ENCODE measurements at places on chromosomes 16 and 17.

GRCh38 chr17:58560511-58560910 is 46.1 kb upstream of the MTMR4 start:
- no peak for DNase-seq

GRCh38 chr17:28972437-28972836 is 21.1 kb upstream of the PHF12 start:
- DNase-seq: no peak

GRCh38 chr17:42886283-42887176 is 14.1 kb upstream of the G6PC1 start:
- DNase-seq: no peak

DNA sequence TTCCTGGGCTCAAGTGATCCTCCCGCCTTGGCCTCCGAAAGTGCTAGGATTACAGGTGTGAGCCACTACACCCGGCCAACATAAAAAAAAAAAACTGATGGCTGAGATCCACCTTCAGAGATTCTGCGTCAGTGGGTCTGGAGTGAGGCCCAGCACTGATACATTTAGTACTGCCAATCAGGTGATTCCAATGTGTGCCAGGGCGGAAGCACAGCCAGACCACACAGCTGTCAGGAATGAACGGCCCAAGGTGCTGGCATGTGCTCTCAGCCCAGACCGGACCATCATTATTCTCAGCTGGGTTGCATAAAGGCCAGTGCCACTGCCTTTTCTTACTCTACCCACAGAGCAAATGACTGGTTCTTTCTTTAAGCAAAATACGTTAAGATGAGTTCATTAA is 1.2 kb upstream of the BCO1 start:
- DNase-seq: no peak

GRCh38 chr16:59058250-59058649 is 324.1 kb upstream of the GOT2 start:
- DNase-seq: no peak

DNA sequence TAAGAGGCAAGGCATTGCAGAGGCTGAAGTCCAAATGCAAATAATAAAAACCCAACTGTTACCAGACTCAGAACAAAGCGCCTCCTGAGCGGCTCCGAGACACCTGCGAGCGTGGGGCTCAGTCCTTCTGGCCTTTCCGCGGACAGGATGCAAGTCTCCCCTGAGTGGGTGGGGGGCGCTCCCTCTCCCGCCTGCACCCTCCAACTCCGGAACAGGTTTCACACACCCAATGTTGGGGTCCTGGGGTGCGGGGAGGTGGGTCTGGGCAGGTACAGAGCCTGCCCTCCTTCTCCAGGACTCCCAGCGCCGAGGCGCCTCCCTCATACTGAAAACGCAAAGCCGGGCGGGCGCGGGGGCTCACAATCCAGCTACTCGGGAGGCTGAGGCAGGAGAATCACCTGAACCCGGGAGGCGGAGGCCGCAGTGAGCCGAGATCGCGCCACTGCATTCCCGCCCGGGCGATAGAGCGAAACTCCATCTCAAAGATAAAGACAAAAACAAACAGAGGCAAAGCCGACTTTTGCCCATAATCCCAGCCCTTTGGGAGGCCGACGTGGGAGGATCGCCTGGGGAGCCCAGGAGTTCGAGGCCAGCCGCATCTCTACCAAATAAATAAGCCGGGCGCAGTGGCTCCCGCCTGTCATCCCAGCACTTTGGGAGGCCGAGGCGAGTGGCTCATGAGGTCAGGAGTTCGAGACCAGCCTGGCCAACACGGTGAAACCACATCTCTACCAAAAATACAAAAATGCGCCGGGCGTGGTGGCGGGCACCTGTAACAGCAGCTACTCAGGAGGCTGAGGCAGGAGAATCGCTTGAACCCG is 893 bp downstream of the GINS2 start:
- DNase-seq: no peak

DNA sequence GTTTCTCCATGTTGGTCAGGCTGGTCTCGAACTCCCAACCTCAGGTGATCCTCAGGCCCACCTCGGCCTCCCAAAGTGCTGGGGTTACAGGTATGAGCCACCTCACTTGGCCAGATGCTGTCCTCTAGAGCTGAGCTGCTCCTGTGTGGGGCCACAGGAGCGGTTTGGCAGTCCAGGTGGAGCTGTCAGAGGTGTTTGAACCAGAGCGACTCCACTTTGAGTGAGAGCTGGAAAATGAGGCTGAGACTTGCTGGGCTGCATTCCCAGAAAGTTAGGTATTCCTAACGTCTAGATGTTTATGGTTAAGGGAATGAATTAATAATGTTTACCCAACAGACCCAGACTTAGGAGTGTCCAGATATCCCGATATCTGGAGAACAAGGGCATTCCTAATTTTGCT is 16.8 kb upstream of the PSMD7 start:
- no peak for DNase-seq

DNA sequence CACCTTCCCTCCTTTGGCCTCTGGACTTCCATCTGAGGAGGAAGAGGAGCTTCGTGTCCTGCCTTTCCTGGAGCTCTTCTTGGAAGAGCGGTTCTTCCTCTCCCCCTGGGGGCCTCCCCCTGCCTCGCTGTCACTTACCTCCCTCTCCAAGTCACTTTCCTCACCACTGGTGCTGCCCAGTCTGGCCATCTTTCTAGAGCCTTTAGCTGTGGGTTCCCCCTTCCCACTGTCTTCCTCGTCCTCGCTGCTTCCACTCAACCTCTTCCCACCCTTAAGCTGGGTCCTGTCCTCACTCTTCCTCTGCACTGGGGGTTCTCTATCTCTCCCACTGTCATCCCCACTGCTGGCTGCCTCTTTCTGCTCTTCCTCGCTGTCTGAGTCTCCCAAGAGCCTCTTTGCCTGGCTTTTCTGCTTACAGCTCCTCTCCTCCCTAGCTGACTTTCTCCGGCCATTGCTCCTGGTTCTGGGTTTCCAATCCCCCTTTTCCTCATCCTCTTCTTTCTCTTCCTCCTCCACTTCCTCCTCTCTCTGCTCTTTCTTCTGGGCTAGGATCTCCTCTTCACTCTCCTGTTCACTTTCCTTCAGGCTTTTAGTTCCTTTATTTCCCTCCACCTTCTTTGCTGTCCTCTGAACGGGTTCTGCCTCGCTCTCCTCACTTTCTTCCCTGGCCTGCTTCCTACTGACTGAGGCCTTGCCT is 1.4 kb downstream of the HIRIP3 start:
- no peak for DNase-seq

- DNase-seq: no peak
Observed at GRCh38 chr16:30736995-30737793, 11.0 kb upstream of the PHKG2 start.

DNA sequence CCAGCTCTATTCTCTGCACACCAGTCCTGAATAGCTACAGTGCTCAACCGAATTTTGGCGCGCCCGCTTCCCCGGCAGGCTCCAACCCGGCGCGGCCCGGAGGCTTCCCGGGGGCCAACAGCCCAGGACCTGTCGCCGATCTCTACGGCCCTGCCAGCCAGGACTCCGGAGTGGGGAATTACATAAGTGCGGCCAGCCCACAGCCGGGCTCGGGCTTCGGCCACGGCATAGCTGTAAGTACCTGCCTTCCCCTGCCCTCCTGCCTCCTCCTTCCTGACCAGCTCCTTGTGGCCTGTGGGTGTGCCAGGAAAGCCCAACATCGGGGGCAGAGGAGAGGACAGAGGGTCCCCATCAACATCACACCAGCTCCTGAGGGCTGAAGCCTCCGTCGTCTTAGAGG is 70.2 kb downstream of the CCDC182 start:
- DNase-seq: no peak

DNA sequence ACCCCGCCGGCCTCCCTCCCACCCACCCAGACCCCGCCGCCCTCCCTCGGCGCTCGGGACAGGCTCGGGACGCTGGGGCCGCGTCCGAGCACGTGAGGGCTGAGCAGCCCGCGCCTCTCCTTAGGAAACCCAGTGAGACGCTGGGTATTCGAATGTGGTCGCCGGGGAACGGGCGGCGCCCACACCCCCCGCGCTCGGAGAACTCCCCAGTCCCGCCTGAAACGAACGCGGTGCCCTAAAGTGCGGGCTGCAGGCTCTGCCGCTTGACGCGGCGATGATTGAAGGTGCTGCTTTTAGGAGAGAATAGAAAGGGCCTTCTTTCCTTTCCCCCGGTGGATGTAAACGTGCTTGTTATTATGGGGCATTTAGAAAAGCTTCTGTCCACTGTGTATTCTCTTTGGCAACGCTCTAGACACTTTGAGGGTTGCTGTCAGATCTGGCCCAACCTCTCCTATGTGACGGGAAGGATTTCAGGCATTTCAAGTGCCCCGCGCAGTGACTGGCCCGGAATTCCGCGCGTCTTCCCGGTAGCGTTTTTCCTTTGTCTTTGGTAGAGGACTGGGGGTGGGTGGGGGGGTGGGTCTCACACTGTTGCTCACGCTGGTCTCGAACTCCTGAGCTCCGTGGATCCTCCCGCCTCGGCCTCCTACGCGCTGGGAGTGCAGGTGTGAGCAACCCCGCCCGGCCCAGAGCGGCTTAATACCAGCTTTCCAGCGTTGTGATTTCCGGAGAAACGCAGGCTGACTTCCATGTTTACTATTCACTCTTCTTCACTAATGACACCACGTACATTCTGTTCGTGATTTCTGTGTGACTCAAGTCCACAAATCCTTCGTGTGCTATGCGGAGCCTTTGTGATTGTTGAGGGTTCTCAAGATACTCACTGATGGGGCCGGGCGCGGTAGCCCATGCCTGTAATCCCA is 21.8 kb upstream of the FOXK2 start:
- peak; percentile 55 for DNase-seq

DNA sequence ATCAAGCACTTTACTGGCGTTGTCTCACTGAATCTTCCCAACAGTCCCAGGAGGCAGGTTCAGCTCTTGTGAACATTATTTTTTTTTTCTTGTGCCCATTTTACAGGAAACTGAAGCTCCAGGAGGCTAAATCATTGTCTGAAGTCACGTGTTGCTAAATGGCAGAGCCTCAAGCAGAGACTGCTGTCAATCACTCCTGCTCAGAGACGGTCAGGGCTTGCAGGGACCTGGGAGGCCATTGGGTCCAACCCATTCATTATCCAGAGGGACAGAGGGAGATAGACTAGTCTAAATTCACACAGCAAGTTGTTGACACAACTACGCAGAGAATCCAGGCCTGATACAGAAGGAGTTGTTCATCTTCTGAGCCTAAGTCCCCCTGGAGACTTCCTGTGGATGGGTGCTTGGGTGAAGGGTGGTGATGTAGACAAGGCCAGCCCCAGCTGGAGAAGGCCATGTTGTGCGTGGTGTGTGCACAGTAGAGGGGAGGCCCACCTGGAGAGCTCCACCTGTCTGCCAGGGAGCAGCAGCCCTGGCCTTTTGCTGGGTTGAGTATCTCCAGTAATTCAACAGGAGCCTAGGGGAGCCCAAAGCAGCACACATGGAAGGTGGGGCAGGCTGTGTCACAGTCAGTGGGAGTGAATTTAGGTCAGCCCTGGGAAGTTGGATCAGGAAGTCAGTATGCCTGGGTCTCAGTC is 24.3 kb upstream of the C1QL1 start:
- no peak for DNase-seq

DNA sequence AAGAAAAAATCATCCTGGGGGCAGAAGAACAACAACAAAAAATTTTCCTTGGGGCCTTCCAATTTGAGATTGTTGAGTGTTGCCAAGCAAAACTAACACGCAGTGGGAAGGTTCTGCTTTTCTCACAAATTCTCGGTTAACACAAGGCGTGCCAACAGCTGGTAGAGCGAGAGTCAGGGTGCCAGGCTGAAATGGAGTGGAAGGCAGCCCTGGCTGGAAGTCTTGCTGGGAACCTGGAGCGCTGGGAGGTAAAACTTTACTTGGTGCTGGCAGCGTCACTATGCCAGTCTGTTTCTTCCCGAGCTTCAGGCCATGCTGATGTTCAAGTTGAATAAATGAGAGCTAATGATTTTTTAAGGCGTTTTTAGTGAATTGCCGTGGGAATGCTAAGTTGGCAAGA is 189.4 kb downstream of the WWOX start:
- DNase-seq: no peak

DNA sequence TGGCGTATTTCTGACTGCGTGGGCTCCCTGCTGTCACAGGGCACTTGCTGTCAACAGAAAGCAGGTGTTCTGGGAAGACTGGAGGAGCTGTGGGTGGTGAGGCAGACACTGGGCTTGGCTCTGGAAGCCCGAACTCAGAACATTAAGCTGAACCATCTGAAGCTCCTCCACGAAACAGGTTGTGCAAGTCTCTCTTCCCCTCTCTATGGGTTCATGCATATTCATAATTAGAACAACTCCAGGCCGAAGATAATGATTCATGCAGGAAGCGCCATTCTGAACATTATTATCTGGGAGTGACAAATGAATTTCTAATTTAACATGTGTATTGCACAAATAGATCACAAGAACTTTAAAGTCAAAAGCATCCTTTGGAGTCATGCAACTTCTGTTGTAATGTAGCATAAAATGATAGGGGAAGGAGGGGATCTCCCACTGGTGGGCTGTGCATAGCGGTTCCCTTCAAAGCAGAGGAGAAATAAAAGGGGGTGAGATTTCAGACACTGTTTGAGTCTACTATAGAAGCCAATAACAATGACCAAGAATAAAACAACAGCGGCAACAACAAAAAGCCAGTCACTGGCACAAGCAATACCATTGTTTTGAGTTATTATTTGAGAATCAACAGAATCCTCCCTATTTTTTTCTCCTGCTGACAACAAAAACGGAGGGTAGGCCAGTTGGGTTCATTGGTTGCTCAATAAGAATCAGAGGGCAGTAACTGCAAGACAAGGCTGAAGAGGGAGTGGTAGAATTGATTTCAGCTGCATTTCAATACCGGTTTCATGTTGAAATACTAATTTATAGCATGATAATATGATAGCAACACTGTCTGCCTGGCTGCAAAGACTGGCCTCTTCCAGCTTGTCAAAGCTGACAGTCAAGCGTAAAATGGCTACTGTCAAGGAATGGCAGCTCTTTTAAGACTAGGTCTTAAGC is 407.3 kb downstream of the XYLT1 start:
- DNase-seq: no peak

- DNase-seq: no peak
Observed at GRCh38 chr17:6639586-6640535, 650 bp downstream of the KIAA0753 start.

GRCh38 chr17:61378658-61379456 is 20.8 kb upstream of the TBX2 start:
- DNase-seq: no peak

GRCh38 chr16:49461517-49461951 is 87.9 kb downstream of the C16orf78 start:
- DNase-seq: no peak

DNA sequence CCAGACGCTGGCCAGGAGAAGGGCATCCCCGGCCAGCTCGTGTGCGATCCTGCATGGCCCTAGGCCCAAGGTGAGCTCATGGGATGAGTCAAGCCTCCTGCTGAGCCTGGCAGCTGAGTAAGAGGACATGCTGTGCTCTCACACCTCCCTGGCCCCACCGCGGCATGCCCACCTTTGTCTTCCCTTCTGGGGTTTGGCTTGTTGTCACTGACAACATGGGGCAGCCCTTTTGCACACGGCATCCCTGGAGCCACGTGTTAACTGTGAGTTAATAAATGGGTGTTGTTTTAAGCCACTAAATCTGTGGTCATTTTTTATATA is 8.9 kb upstream of the TNS4 start:
- no peak for DNase-seq

DNA sequence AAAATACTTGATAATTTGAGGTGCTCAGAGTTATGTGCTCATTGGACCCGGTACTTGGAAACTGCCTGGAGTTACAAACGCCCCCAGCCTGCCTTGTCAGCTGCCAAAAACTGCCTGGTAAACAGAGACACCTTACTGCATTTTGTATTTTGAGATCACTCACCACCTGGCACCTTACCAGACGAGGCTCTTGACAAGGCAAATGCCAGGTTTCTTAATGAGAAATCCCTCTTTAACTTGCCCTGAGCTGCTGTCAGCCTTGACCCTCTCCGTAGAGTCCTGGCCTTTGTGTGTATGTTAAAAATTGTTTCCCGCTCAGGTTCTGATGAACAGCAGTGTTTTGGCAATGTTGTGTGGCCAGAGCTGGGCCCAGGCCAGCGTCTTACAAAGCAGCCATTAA is 28.8 kb downstream of the SYT17 start:
- no peak for DNase-seq
